ENCODE measurements at places on chromosomes 13 and 19. TPM values are rescaled to one million over a fixed set of nuclear protein-coding genes. Genes with fewer than 3 reads are reported as not detected.

GRCh38 chr13:20679879-20680278, 23.6 kb upstream of the IL17D start:
- DNase-seq, result no peak

GRCh38 chr13:26024558-26024957, 27.3 kb downstream of the SHISA2 start:
- DNase-seq, result no peak

- DNase-seq, result no peak
Observed at GRCh38 chr19:3161453-3161852, 17.1 kb upstream of the S1PR4 start.

Gene SBK3
- total RNA-seq, result 27.4 TPM

Gene LGALS4
- total RNA-seq, result 0.86 TPM
